Left lobe of liver (tissue), 2 donors: ENCODE measurements at places on chromosomes 4 and X. TPM values are rescaled to one million over a fixed set of nuclear protein-coding genes. Genes with fewer than 3 reads are reported as not detected.

DNA sequence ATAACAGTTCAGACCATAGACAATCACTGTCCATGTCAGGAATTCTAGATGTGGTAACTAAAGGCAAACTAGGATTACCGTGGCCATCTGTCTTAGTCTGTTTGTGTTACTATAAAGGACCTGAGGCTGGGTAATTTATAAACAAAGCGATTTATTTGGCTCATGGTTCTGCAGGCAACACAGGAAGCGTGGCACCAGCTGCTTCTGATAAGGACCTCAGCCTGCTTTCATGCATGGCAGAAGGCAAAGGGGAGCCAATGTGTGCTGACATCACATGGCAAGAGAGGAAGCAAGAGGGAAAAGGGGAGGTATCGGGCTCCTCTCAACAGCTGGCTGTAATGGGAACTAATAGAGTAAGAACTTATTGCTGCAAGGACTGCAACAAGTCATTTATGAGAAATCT lies 376.7 kb downstream of the GPM6A start:
- no peak for DNase-seq

DNA sequence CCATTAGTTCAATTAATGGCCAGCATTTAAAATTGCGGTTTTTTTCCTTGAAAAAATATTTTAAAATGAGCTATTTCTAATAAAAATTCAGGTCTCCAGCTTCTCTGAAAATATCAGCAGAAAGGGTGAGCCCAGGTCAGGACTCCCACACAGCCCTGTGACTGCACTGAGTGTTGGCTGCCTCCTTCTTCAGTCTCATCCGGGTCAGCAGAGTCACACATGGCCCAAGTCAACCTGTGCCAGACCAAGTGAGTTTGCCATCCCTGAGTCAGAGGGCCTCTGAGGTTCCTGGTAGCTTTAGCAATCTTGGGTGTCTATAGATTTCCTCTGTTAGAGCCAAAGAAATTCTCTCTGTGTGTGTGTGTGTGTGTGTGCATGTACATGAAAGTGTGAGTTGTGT lies 22.1 kb upstream of the MSX1 start:
- DNase-seq: no peak

- DNase-seq: no peak
Measured at GRCh38 chrX:153102418-153102817, 30.2 kb downstream of the PNMA6A start.

GRCh38 chrX:74911494-74911893 lies 13.8 kb downstream of the NEXMIF start:
- DNase-seq: no peak

- DNase-seq: no peak
Measured at GRCh38 chr4:84799318-84799717, 167.2 kb downstream of the WDFY3 start.

- DNase-seq: no peak
Measured at GRCh38 chr4:175066923-175067627, 148.9 kb downstream of the ADAM29 start.

DNA sequence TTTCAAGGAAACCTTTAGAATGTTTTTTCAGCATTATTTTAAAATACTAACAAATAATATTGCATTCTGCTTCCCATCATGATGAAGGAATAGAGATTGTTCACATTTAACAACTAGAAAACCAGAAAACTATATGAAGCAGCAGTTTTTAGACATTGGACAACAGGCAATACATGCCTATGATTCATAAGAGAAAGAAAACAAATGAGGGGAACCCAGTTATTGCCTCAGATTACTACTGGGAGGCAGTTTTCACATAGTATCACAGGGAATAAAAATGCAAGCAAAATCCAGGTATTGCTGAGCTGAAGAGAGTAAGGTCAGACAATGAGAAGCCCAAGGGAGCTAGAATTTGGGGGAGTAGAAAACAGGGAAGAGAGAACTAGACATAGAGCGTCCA lies 373.6 kb downstream of the MAPK10 start:
- DNase-seq: no peak

DNA sequence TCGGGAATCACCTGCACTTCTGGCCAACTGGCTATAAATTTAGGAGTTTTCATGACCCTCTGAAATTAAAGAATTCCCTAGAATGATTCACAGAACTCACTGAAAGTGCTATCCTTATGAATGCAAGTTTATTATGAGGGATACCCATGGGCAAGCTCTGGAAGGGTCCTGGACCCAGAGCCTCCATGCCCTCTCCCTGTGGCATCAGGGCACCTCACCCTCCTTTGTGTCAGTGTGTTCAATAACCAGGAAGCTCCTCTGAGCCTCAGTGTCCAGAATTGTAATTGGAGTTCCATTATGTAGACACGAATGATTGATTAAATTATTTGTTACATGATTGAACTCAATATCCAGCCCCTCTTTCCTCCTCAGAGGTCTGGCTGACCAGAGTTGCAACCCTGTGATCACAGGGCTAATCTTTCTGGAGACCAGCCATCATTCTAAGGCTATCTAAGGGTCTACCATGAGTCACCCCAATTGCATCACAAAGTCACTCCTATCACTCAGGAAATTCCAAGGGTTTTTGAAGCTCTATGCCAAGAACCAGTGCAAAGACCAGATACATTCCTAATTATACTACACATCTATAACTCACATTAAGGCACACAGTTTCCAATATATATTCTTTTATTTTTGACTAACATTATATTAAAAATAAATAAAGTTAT lies 8.9 kb downstream of the ANXA3 start:
- no peak for DNase-seq

- DNase-seq: no peak
Measured at GRCh38 chr4:110003401-110004187, 90.9 kb downstream of the EGF start.

GRCh38 chr4:100827756-100828155 lies 309.9 kb upstream of the EMCN start:
- DNase-seq: no peak

GRCh38 chr4:119244832-119245231 lies 32.3 kb downstream of the USP53 start:
- no peak for DNase-seq

- no peak for DNase-seq
Measured at GRCh38 chrX:103791826-103792485, 15.3 kb downstream of the PLP1 start.

GRCh38 chrX:107629540-107629909 lies 1.2 kb downstream of the PRPS1 start:
- DNase-seq: no peak

DNA sequence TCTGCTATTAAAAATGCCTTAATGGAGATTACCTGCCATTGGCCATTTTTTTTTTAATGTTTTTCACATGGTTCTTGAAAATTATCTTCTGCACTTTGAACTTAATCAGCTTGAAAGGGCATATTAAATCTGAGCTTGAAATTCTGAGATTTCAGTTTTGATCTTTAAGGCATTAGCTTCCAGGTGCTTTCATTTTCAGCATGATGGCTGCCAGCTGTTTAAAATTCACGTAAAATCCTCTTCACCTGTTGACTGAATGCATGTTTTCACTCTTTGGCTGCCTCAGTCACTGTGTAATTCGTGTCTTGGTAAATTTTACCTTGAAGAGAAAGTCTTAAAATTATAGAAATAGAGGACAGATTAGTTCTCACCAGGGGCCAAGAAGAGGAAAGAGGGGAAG lies 39.6 kb downstream of the SMAD1 start:
- no peak for DNase-seq

DNA sequence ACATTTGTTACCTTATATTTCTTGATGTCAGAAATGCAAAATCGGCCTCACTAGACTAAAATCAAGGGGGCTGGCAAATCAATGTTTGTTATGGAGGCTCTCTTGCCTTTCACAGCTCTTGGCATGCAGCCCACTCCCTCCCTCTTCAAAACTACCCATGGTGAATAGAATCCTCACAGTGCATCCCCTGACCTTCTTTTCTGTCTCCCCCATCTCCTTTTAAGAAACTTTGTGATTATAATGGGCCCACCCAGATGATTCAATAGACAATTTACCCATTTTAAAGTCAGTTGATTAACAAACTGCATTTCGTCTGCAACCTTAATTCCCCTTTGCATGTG lies 184.0 kb downstream of the PCDH7 start:
- no peak for DNase-seq

- no peak for DNase-seq
Measured at GRCh38 chrX:39693298-39693697, 404.5 kb downstream of the BCOR start.

- no peak for DNase-seq
Measured at GRCh38 chr4:174365018-174365587, 81.4 kb downstream of the CEP44 start.

DNA sequence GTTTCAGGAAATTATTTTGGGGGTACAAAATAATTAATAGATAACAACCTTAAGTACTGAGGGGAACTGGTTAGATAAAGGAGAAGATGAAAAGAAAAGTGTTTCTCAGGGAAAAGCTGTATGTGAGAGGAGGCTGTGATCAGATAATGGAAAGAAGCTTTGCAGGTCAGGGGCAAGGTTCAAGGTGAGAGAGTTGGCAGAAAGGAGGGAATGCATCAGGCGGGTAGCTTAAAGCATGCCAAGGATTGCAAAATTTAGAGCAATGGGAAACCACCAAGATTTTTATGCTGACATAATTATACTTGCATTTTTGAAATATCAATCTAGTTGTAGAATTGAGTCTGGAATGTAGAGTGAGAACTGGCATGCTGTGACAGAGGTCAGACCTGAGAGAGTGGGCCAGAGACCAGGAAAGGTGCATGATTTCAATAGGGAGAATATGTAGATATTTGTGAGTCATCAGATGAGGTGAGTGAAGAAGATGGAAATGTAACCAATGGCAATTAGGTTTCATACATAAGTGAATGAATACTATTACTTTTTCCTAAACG lies 508.7 kb downstream of the TRIML1 start:
- DNase-seq: no peak

DNA sequence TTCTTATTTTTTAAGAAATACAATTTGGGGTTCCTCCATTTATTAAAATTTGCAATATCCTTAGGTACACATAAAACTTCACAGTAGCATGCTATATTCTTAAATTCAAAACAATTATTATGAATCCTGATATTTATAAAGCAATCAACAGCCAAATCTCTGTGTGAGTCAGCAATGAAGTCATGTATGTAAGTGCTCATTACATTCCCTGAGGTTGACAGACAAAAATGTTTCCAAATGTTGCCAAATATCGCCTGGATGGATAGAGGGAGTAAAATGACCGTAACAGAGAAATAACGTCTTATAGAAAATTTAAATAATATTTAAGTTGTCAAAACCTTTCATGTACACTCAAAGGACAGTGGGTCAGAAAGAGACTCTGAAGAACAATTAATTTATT lies 220.0 kb downstream of the PCDH18 start:
- no peak for DNase-seq

DNA sequence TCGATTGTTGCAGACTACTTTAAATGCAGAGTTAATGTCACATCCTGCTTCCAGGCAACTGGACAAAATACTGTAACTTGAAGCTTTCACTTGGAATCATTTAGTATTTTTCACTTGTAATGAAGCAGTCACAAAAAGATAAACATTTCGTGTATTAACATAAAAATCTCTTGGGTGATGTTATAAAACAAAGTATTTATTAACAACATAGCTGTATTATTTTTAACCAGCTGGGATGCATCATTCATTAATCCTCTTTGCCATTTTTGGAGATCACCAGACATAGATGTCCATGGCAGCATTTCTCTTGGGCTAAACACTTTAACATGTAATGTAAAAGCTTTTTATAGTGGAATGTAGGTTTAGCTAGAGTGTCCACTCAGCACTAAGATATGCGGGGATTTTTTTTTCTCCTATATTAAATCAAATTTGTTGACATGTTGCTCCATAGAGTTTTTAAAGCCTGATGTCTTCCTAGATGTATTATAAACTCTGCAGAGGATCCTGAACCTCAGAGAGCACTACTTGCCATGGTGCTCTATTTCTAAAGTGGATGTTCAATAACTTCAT lies 193.7 kb upstream of the SPANXN4 start:
- DNase-seq: no peak

DNA sequence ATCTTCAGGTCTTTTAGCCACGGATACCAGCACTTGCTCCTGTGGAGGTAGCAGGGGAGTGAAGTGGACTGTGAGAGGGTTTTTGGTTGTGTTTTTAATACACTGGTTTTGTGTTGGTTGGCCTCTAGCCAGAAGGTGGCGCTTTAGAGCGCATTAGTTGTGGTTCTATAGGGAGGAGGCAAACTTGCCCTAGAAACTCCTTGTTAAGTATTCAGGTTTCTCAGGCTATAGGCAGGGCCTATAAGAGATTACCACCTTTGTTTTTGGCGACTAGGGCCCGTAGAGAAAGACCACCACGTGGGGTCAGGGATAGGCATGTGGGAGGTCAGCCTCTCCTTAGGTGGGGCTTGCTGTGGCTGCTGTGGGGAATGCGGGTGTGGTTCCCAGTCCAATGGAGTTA lies 221.6 kb upstream of the SPANXN4 start:
- no peak for DNase-seq

GRCh38 chrX:3715921-3716320 lies 2.5 kb upstream of the PRKX start:
- no peak for DNase-seq

- DNase-seq: no peak
Measured at GRCh38 chr4:181078196-181078595, 1165.0 kb upstream of the TENM3 start.

- DNase-seq: no peak
Measured at GRCh38 chr4:82551734-82552133, 10.1 kb downstream of the TMEM150C start.

- no peak for DNase-seq
Measured at GRCh38 chr4:140249351-140249750, 95.4 kb upstream of the MAML3 start.

GRCh38 chr4:165158762-165159161 lies 46.1 kb upstream of the TMEM192 start:
- no peak for DNase-seq

DNA sequence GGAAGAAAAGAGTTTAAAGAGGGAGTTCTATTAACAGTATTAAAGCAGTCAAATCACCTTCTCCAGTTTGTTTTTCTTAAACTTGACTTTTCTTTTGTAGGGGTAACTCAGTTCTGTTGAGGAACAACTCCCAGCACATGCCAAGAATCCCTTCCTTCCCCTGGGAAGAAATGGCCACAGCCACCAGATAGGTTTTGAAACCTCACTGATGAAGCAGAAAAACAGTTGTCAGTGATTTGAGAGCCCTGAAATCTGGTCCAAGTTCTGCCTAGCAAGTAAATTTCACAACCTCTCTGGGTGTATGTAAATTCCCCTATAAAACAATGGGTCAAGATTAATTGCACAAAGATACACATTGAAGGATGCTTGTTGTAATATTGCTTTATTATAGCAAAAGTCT lies 167.1 kb downstream of the DHX15 start:
- no peak for DNase-seq

- no peak for DNase-seq
Measured at GRCh38 chr4:164977243-164978164, at the start of gene TRIM61. TSS of gene TRIM61 (minus strand) at chr4:164977657. CDS start at chr4:164970002, 7,655 bp downstream.

Gene RWDD4
- 7.9 TPM for total RNA-seq

Gene SLC25A31
- not detected for total RNA-seq

Gene FAM184B
- not detected for total RNA-seq

Gene DUSP21
- total RNA-seq: not detected

Gene GLRB
- total RNA-seq: 0.20 TPM

Gene ALB
- 99,767 TPM for total RNA-seq

Gene RIPPLY1
- 0.75 TPM for total RNA-seq

Gene CSTF2
- 4.8 TPM for total RNA-seq

Gene SSX4B
- total RNA-seq: not detected

Gene CENPVL3
- total RNA-seq: not detected

Gene SH2D1A
- total RNA-seq: 0.70 TPM

Gene PABPC1L2A
- total RNA-seq: not detected

Gene NXF2
- not detected for total RNA-seq
